ENCODE measurements at places on chromosomes 5 and 9.

GRCh38 chr5:57501414-57502201, 19.0 kb upstream of the ACTBL2 start:
- no peak for DNase-seq

DNA sequence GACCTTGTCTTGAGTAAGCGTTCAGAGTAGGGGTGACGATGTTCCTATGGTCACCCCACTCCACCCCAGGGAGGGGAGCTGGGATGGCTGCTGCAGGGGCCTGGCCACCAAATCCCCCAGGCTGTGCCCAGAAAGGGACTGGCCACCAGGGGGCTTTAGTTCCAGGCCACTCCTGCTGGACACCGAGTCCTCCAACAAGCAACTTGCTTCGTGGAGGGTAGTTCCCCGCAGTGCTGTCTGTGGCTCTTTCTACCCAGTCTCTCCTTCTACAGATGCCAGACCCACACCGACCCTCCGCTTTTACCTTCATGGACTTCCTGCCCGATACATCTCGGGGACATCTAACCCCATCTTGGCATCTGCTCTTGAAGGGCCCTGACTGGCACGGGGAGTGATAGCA, 35.7 kb upstream of the GABRP start:
- DNase-seq, result peak; percentile 38

GRCh38 chr9:135902655-135903357, 4.5 kb downstream of the CAMSAP1 start:
- DNase-seq, result no peak

DNA sequence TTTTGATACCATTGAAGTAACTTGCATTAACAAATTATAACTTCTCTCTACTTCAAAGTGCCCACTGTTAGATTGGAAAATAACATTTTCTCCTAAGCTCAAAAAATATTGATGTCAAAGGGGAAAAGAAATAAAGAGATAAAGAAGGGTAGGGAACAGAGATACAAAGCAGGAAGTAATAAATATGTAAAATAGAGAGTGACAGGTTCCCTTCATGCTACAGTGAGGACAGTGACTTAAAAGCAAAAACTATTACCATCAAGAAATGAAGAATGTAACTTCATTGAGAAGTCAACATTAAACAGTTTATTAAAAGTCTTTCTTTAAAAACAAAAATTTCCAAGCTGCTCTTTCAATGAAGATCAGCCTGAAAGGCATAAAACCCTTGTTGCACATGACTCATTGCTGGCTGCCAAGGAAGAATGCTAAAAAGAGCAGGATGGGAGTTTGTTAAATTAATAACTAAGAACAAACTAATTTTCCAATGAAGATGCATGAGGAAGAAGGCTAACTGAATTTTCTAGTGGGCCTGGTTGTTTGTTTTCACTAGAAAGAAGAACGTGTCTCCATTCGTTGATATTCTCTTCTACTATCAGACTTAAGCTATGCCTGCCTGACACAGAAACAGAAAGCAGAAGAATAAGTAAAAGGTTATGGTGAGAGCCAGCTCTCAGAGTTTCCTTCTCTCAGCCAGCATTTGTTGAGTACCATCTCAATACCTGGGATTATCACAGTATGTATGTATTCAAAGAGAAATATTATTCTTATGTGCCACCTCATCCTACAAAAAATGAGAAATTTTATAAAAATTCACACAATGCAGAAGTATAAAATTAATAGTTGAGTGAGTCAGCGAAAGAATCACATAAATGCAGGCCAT, 197.8 kb upstream of the NREP start:
- DNase-seq, result no peak

DNA sequence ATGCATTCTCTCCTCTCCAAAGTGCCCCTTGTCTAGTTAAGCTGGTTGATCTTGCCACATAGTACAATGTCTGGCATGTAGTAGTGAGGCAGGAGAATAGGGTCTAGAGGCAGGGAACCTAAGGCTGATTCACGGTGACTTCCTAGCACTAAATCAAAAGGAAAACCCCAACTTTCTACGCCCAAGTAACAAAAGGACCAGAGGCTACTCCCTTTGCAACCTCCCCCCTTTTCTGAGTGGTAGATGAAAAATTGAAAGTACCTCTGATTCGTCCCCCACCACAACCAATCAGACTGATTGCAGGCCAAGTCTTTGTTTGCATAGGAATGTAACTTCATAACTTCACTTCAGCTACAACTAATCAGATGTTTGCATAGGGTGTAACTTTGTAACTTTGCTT, 278.8 kb downstream of the PSAT1 start:
- DNase-seq, result no peak

DNA sequence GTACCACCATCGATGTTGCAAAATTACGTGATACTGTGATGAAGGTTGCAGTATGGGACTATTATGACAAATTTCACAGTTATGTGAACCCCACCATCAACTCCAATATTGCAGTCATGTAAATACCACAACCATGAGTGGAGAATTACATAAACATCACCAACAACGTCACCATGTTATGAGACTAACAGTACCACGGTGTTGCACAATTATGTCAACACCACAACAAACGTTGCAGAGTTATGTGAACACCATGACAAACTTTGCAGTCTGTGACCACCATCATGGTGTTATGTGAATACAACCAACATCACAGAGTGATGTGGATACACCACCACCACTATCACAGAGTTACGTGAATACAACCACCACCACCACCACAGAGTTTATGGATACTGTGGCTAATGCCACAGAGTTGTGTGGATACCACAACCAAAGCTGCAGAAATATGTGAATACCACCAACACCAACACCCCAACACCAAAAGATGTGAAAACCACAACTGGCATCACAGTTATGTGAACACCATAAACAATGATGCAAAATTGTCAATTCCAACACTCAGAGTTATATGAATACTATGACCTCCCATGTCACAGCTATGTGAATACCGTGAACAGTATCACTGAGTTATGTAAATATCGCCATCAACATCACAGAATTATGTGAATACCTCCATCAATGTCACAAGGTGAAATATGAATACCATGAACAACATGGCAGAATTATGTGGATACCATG, 62.4 kb downstream of the SHC3 start:
- no peak for DNase-seq

DNA sequence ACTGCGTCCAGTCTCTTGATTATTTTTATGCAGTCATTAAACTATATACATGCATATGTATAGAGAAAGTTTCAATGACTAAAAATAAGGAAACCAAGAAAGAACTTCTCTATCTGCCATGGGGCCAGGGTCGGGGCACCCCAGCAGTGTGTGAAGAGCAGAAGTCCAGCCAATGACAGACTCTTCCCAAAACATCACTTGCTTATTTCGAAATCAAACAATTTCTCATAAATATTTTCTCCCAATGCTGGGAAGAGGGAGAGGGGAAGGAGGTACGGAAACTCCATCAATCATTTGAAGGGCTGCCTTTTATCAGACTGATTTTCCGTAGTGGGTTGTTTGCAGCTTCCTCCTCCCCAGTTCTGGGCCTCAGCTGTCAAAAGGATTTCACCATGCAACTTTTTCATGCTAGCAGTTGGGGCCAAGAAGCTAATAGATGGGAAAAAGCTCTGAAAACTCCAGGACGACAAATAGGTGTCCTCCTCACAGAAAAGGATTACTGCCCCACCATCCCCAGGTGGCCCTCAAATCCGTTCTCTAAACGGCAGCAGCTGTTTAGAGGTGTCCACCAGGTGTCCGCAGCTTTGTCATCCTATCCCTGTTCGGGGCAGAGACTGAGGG, 617 bp upstream of the FPGS start:
- peak; percentile 72 for DNase-seq

DNA sequence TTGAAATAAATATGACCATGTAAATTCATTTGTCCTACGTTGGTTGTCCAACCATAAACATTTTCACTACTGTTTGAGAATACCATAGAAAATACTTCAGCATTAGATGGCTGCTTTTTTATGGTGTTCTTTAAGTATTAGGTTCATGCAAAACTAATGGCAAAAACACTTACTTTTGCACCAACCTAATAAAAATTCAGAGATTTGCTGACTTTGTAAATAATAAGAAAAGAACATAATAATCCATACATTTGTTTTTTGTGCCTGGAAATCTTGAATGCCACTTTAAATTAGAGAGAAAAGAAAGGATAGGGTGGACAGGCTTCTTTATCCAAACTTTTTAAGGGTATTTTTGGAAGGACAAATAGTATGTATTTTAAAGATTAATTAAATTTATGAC, 719.7 kb upstream of the TYRP1 start:
- DNase-seq, result no peak

DNA sequence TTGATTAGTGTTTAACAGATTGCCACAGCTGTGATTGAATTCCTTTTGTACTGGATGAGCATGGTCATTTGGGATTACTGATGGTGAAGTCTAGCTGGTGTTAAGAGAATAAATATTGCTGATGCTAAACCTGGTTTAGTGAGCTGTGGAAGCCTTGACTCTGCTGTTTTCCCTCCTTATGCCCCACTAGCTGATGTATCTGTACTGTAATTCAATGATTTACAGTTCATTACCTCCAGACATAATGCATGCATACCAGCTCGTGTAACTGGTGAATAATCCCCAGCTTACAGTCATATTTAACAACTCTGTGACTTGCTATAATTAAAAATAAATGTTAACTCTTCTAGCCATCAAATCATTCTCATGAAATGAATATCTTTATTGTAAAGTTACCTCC, 1.7 kb upstream of the CMYA5 start:
- DNase-seq, result peak; percentile 9

DNA sequence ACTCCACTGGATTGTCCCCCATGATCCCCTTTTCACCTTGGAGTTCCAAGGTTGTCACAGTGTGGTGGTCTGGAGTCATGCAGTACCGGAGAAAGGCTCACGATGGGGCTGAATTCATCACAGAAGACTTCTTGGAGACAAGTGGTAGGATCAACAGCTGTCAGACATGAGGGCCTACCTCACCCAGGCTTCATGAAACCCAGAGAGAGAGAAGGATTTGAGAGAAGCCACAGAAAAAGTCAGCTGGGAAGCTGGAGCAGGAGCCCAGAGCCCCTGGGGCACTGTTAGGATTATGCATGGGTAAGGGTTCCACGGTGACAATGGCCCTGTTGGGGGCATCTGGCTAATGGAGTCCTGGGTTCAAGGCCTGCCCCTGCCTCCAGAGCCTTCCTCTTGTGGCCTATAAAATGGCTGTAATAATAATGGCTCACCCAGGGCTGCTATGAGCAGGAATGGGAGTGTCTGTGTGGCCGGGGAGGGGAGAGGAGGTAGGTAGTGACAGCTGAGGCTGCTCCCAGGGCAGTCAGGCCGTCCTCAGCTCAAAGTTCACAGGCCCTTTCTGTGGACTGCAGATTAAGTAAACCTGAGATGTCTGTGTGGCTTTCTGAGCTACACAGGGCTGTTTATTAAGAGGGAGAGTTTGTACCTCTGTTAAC, 910 bp downstream of the TRIM14 start:
- peak; percentile 43 for DNase-seq
